ENCODE measurements at places on chromosomes 1 and 21.
A peak's percentile ranks its signal among the peaks of the same experiment; 100 is the strongest.

- DNase-seq = no peak
Observed at GRCh38 chr1:172941471-172941870, 109.3 kb downstream of the TNFSF18 start.

DNA sequence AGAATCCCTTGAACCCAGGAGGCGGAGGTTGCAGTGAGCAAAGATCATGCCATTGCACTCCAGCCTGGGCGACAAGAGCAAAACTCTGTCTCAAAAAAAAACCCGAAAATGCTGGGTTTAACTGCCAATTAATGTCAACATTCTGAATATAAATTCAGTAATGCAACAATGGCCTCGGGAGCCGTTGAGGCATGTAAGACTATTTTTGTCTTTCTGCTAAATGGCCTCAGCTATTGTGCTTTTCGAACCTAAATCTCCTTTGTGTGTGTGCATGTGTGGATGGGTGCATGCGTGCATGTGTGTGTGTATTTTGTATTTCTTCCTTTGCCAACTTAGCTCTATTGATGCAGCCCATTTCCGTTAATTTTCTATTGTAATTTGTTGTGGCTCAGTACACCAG, 31.6 kb downstream of the CLIC4 start:
- no peak for DNase-seq

DNA sequence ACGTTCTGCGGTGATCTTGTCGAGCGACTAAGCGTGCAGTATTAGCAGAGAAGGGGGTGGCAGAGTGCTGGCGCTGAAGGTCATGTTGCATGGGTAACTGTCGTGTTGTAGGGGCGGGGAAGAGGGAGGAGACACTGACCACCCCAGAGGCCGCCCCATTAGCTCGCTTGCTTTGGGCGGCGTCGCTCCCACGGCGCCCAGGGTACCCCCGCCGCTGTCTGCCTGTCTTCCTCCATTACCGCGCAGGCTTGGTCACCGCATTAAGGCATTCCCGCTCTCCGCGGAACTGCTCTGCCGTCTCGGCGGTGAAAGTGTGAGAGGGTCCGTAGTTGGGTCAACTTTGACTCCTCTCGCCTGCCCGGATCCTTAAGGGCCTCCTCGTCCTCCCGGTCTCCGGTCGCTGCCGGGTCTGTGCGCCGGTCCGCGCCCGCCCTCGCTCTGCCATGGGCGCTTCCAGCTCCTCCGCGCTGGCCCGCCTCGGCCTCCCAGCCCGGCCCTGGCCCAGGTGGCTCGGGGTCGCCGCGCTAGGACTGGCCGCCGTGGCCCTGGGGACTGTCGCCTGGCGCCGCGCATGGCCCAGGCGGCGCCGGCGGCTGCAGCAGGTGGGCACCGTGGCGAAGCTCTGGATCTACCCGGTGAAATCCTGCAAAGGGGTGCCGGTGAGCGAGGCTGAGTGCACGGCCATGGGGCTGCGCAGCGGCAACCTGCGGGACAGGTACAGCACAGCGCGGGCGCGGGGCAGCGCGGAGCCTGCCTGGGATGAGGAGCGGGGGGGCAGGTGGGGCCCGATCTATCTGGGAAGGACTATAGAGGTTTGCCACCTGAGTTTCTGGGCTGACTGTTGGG, at the start of gene MTARC2:
Gene MTARC2, plus strand, starts transcription at position 234 of the 846 bp plus-strand sequence. Its CDS starts 210 bp downstream, at position 444.
- peak; percentile 41 for DNase-seq

DNA sequence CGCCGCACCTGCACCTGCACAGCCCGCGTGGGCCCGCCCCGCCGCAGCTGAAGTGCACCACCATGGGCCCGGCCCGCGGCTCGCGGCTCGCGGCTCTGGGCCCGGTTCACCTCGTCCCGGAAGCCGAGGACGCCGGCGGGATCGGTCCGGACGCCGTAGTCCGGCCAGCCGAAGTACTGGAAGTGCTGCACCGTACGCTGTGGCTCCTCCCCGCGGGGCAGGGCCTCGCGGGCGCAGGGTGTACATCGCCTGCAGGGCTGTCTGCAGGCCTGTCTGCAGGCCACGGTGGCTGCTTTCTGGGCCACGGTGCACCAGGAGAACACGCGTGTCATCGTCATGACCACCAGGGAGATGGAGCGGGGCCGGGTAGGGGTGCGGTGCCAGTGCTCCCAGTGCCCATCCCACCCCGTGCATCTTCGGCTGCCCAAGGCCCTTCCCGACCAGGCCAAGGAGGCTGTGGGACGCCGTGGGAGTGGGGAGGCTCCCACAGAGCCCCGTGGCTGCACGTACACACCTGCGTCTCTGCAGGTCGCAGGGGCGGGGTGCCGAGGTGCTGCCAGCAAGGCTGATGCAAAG, 6.7 kb downstream of the RNF223 start:
- DNase-seq = no peak

- DNase-seq = no peak
Observed at GRCh38 chr1:33302325-33302724, 18.6 kb downstream of the A3GALT2 start.

GRCh38 chr1:156656806-156657740, 15.2 kb downstream of the BCAN start:
- peak; percentile 53 for DNase-seq

- no peak for DNase-seq
Observed at GRCh38 chr21:39613041-39613934, 548 bp downstream of the B3GALT5 start.

- DNase-seq = no peak
Observed at GRCh38 chr1:187091666-187092065, 262.9 kb downstream of the PLA2G4A start.

- no peak for DNase-seq
Observed at GRCh38 chr1:99445486-99445885, 181.2 kb downstream of the PLPPR4 start.

DNA sequence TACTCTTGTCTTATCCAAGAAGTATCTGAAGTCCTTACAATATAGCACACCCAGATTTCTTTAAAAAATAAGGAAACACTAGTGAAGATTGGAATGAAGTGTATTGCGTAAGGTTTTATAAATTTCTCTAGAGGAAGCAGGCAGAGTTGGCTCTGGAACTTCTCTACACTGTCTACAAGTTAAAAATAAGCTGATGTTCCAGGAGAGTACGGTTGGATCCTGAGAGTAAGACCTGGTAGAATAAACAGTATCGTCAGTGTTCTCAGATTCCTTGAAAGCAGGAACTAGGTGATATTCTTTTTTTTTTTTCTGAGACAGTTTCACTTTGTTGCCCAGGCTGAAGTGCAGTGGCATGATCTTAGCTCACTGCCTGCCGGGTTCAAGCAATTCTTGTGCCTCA, 107.9 kb downstream of the USP25 start:
- peak; percentile 47 for DNase-seq

DNA sequence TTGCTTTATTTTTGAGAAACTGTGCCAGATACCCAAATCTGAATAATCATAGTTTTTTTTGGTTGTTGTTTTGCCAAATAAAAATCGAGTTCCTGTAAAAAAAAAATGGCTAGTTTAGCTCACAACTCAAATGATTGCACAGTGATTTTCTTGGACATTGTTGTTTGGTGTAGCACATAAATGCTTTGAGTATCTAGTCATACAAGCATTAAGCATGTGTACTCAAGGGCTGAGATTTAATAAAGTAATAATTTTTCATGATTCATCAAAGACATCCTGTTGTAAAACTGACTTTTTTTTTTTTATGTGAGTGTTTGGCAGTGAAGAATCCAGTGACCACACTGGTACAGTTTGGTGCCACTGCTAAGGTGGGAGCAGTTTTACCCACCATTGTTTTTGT, 18.8 kb downstream of the ITSN1 start:
- no peak for DNase-seq

DNA sequence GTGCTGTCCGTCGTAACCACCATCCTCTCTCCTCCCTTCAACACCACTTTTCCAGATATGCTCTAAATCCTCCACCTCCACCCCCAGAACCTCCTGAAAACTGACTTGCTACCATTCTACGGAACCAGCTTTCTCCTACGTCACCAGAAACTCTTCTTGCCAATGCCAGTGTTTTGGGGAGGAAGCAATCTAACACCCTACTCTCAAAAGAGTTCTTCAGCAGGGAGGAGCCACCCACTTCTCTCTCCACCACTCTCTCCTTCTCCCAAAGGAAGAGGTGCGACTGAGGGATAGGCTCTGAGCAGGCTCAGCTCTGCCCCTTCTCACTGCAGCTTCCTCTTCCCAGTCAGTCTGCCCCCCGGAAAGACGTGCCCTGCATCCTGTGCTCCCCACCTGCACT, 6.1 kb upstream of the S100A2 start:
- no peak for DNase-seq

DNA sequence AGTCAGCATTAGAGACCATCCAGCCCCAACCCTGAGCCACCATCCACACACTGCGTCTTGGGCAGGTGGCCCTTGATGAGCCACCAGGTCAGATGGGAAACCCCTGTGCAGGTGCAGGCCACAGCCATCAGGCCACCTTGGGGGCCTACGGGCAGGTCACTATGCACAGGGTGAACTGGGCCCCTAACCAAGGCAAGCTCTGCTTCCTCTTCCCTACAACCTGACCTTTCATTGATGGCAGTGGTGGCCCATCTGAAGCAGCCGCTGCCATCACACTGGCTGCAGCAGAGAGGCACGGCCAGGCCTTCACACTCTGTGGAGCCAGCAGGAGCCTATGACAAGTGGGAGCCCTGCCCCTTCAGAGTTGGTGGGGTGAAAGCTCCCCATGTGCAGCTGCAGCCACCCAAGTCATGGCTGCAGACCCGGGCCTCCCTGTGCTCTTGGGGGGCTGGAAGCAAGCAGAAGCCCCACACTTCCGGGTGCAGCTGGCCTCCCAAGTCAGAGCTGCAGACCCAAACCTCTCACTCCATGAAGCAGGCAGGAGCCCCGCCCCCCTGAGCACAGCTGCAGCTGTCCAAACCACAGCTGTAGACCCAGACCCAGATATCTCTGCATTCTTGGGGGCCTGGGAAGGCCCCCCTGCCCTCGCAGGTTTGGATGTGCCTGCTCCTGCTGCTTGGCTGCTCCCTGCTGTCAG, 681.5 kb downstream of the MATN1 start:
- DNase-seq = no peak

- DNase-seq = no peak
Observed at GRCh38 chr1:70809069-70809468, 238.5 kb downstream of the PTGER3 start.

- no peak for DNase-seq
Observed at GRCh38 chr21:28865488-28866186, 127.0 kb downstream of the LTN1 start.

DNA sequence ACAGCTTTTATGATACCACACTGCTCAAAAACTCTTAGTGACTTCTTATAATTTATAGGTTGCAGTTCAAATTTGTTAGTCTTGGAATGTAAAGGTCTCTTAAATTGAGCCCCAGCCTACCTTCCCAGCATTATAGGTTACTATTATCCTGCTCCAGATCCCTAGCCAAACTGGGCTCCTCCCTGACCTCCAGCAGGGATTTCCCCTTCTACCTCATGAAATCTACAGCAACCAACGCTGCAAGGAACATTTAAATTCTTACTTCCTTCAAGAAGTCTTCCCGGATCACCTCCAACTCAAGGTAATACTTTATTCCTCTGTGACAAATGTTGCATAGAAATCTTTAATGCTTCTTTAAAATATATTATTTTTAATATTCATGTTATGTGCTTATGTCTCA, 255.1 kb upstream of the C1orf105 start:
- DNase-seq = no peak

DNA sequence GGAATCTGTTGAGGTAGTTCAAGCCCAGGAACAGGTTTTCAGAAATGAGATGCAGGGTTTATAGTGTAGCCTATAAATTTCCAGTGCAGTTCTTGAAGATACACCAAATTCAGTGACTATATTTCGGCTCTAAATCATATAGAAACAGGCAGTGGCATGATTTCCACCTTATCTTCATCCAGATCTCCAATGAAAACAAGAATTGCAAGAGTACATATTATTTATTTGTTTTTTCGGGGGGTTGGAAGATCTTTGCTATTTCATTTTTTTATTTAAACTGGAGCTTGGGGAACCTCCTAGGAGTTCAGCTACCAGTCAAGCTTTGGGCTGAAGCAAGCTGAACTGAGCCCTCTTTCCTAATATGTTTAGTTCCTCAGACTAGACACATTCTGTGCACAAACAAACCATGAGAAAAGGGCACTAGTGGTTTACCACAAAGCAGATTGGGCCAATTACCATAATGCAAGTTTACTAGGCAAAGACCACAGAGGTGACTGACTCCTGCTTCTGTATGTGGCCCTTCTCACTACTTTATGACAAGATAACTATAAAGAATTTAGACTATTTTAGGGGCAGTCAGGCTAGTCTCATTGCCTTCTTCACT, 68.5 kb downstream of the RGS2 start:
- DNase-seq = peak; percentile 88

DNA sequence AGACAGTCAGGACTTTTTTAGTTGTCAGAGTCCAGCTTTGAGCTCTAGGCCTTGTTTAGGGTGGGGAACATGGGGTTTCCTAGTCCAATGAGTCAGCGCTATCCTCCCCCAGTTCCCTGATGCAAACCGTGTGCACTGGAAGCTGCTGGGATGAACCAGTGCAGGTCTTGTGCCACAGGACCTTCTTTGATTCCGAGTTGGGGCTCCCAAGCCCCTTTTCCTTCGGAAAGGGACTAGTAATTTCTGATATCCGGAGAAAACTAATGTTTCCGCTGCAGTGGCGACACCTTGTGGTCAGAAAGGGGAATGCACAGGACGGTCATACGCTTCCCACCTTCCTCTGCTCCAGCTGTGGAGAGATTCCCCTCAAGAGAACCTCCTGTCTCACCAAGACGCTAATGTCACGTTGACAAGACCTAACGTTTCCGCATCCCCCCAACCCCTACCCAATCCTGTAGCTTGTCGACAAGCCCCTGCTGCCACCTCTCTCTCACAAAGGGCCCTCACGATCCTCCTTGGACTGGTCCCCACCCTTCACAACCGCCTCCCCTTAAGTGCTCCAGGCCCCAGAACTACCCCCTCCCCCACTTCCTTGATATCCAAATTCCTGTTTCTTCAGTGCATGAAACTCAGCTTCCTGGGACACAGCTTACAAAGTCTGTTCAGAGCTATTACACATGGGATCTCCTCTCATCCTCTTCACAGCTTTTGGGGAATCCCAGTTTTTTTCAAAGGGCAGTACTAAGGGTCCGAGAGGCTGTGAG, 30.9 kb downstream of the GPA33 start:
- DNase-seq = peak; percentile 76

DNA sequence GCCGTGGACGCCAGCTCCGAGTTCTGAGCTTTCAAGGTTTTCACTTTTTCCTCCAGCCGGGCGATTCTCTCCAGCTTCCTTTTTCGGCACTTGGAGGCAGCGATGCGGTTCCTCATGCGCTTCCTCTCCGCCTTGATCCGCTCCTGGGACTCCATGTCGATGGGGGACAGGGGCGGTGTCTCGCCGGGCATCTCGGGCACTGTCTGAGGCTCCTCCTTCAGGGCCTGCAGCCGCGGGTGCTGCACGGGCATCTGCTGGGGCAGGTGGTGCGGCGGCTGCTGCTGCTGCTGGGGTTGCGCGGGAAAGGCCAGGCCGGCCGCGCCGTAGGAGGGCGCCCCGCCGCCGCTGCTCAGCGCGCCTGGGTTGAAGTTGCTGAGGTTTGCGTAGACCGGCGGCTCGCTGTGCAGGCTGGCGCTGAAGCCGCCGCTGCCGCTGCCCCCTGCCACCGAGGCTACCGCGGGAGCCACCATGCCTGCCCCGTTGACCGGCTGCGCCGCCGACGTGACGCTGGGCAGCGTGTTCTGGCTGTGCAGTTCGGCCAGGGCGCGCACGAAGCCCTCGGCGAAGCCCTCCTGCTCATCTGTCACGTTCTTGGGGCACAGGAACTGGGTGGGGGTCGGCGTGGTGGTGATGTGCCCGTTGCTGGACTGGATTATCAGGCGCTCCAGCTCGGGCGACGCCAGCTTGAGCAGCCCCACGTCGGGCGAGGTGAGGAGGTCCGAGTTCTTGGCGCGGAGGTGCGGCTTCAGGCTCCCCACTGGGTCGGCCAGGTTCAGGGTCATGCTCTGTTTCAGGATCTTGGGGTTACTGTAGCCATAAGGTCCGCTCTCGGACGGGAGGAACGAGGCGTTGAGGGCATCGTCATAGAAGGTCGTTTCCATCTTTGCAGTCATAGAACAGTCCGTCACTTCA, 1.4 kb downstream of the JUN start:
- DNase-seq = peak; percentile 69
